Glomerular endothelial cell (primary cell): ENCODE measurements at places on chromosomes 2 and 18.

- no peak for DNase-seq
These were observed 163.5 kb downstream of the UXS1 start for GRCh38 chr2:106030287-106031268.

GRCh38 chr18:21933931-21934765 is 193.6 kb downstream of the MIB1 start:
- no peak for DNase-seq

DNA sequence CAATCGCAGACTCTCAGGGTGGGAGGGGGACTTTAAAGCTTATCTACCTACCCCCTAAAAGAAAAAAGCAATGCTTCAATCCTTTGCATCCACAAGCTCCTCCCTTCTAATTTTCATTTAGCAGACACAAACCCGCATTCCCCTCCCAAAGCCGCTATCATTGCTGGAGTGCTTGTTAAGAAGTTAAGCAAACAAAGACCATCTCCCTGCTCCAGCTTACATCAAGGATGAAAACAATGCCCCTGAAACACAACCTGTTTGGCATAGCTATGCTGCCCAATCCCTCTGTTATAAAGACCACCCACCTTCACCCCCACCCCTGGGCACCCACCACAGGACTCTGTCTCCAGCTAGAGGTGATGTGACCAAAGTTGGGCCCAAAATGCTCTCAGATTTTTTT is 33.0 kb downstream of the REEP1 start:
- DNase-seq: no peak

GRCh38 chr2:98188351-98189046 is 101.5 kb downstream of the VWA3B start:
- DNase-seq: no peak

GRCh38 chr2:147222506-147222905 is 622.3 kb upstream of the ACVR2A start:
- no peak for DNase-seq

DNA sequence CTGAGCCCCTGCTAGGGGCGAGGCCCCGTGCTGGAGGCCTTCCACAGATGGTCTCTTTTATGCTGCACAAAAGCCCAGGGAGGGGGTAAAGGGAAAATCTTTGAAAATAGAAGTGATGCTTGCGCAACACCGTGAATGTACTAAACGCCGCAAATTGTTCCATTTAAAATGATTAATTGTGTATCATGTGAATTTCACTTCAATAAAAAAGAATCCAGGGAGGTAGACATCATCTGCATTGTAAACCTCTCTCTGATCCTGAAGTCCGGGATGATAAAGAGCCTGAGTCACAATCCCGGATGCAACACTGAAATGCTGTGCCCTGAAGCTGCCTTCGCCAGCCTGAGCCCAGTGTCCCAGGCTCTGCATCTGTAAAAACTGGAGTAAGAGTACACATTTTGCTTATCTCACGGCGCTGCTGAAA is 107.7 kb upstream of the PPP1CB start:
- no peak for DNase-seq

DNA sequence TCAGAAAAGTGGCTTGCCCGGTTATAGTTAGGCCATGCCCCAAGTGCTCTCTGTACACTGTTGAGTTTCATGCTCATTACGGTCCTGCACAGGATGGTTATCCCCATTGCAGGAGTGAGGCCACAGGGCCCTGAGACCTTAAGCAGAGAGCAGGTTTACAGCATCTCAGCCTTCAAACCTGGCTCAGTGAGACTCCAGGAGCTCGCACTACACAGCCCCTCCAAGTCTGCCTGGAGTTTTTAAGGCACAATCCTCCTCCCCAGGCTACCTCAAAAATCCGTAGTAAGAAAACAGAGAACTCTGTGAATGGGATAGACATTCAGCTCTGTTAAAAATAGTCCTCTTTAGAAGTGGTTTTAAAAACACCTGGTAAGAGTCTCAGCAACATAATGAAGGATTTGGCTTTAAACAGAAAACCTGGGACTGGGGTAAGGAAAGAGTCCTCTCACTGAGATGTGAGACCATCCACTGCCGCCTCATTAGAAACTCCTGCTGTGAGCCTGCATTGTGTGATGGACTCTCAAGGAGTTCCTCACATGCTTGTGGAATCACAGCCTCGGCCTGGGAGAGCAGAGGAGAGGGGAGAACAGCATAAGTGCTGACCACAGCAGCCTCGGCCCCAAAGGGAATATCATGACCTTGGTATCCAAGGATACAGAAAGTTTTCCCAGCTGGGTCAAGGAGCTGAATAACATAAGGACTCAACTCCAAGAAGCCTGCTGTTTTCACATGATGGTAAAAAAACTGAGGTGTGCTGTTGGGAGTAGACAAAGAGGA is 214.8 kb downstream of the ATAD2B start:
- no peak for DNase-seq

DNA sequence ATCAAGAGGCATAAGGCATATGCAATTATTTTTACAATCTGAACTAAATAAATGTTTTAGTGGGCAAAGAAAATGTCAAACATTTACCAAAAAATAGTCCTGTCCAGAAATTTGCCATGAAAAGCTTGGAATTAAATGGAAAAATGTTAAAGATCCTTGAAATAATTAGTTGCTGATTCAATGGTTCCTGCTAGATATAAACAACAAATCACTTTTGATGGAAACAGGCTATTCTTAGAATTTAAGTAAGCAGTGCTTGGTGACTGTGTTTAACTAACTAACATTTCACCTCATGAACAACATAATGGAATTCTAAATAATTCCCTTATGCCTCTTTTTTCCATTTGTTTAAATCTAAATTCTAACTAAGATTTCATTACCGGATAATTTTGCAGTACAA is 3.9 kb downstream of the RND3 start:
- DNase-seq: no peak

DNA sequence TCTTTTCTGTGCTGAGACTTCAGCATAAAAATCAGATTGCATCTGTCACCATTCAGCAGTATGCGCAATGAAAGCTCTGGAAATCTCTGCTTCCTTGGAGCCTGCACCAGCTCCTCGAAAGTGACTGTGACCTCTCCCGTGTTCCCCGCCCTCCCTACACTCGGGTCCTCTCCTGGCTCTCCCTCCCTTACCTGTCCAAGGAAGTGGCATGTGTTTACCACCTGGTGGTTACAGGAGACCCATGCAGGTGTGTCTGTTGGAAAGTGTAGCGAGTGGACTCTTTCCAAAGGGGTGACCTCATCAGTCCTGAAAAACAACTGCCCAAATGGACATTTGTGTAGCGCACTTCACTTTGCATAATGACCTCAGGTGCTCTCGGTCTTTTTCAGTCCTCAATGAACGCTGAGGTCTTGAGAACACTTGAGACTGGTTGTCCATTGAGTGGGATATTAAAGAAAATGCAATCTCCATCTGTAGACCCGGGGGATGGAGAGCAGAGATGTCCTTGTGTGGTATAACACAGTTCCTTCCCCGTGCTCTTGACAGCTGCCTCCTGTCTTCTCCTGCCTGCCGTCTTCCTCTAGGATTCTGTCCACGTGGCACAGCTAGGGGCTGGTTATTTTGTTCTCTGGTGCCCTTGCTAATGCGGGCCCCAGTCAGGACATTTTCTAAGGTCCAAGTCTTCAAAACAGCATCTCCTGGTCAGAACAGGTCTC is 133.2 kb downstream of the ACKR3 start:
- no peak for DNase-seq

DNA sequence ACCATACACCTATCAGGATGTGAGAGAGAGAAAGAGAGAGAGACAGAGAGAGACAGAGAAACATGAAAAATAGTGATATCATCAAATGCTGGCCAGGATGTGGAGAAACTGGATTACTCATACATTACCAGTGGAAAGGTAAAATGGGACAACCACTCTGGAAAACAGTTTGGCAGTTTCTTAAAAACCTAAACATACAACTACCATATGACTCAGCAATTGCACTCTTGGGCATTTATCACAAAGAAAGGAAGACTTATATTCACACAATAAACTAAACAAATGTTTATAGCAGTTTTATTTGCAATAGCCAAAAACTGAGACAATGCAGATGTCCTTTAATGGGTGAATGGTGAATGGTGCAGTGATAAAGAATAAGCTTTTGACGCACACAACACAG is 29.1 kb downstream of the SLC4A3 start:
- no peak for DNase-seq

- DNase-seq: no peak
These were observed 39.4 kb upstream of the GPC1 start for GRCh38 chr2:240395896-240396622.

DNA sequence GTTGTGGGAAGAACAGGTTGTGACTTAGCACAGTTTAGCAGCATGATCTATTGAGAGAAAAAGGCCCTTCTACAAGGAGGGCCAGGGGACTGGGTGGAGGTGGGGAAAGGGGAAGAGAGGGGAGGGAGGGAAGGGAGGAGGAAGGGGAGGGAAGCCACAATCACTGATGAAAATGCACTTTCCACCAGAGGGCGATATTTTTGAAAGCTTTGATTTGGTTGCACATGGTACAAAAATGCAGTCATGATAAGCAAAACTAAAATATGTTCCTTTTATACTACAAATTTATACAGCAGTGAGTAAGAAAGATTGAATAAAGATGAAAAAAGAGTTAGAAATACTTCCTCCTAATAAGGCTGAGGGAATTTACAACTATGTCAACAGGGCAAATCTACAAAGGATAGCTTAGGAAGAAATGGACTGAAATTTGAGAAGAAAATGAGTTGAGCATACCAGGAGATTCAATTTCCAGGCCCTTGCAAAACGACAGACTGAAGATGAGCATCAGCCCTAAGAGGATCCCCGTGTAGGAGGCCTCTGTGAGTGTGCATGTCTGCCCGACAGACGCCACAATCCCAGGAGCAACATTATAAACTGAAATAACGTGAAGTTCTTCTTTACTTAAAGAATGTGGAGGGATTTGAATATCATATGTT is 17.2 kb downstream of the SH3YL1 start:
- peak; percentile 36 for DNase-seq

GRCh38 chr2:231161877-231162329 is 36.5 kb upstream of the ARMC9 start:
- no peak for DNase-seq

DNA sequence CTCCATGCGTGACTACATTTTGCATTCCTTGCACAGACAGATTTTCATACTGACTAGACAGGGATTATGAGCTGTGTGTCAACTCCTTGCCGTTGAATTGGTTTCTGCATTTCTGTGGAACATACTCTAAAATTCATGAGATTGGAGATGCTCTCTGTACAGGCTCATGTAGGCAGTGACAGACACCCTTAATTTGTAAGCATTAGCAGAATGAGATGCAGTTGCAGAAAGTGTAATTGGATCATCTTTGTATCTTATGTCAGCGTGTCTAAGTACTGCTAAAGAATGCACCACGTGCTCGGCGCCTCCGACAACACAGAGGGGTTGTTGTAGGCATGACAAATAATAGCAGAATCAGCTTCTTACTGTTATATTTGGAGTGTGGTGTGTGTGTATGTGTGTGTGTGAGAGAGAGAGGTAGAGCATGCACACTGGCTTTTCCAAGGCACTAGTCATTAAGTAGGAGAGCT is 212.4 kb downstream of the CMPK2 start:
- DNase-seq: no peak

DNA sequence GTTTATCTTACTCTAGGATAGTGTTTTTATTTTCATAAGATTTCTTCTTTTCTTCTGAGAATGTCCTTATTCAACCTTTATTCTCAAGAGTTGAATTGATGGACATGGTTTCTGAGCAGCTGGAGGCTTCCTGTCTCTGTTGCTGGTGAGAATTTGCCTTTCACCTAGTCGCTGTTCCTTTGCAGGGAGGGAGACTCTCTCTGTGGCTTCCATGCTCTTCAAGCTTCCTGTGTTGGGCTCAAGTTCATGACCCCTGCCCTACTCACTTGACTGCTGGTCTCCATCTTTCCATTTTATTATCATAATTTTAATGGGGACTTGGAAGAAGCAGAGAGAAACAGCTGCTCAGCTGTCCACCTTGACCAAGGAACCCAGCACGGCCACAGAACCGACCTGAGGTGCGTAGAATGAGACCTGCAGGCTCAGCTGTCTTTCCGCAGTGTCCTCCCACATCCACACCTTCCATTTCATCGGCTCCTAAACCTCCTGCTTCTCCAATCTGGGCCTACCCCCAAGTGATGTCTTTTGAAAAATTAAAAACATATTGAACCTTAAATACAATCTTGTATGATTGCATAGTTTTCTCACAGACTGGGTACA is 24.2 kb downstream of the TMEM18 start:
- DNase-seq: no peak

- DNase-seq: peak; percentile 63
These were observed 412 bp downstream of the OSBPL1A start for GRCh38 chr18:24397131-24397693.
